Metanephros (tissue), 2 donors: ENCODE measurements at places on chromosomes 11 and 22. TPM values are rescaled to one million over a fixed set of nuclear protein-coding genes. Genes with fewer than 3 reads are reported as not detected.

The UPK3A gene
- 3.6 TPM for total RNA-seq

The THY1 gene
- total RNA-seq = 39.7 TPM

The CYB5R3 gene
- 79.5 TPM for total RNA-seq

The OR51A4 gene
- total RNA-seq = not detected

The SPDYC gene
- total RNA-seq = not detected

The CCDC157 gene
- total RNA-seq = 6.4 TPM

The SF3B2 gene
- 110 TPM for total RNA-seq

The MRGPRE gene
- not detected for total RNA-seq

The CD81 gene
- total RNA-seq = 550 TPM

The ACCS gene
- total RNA-seq = 49.2 TPM

The GPR83 gene
- total RNA-seq = 0.41 TPM

The APOA5 gene
- not detected for total RNA-seq

The BARX2 gene
- 0.12 TPM for total RNA-seq

The C22orf42 gene
- total RNA-seq = not detected

The C1QTNF4 gene
- total RNA-seq = 9.6 TPM

The TSGA10IP gene
- total RNA-seq = not detected

The ANO3 gene
- 2.0 TPM for total RNA-seq

The TRIM51 gene
- total RNA-seq = not detected

The APOA4 gene
- 0.35 TPM for total RNA-seq

The ADM2 gene
- 2.2 TPM for total RNA-seq

The SCGB1C1 gene
- not detected for total RNA-seq

The CD44 gene
- 27.7 TPM for total RNA-seq

The ELMOD1 gene
- total RNA-seq = 1.1 TPM

The FXYD2 gene
- 420 TPM for total RNA-seq

The DBX1 gene
- total RNA-seq = not detected

The PGA5 gene
- not detected for total RNA-seq

The IGSF22 gene
- total RNA-seq = 4.7 TPM

The IL10RA gene
- total RNA-seq = 12.3 TPM

The OAF gene
- 38.0 TPM for total RNA-seq

The TESMIN gene
- 10.3 TPM for total RNA-seq

The MPZL2 gene
- 16.9 TPM for total RNA-seq

The OR5P2 gene
- 0.18 TPM for total RNA-seq

The FOLR3 gene
- total RNA-seq = 2.3 TPM

The CNTF gene
- 0.99 TPM for total RNA-seq

The SCGB1A1 gene
- not detected for total RNA-seq

The DSCAML1 gene
- 6.0 TPM for total RNA-seq

The CNIH2 gene
- total RNA-seq = 1.6 TPM

The DLG2 gene
- total RNA-seq = 21.3 TPM

The SLC15A3 gene
- total RNA-seq = 21.6 TPM

The ANGPTL5 gene
- not detected for total RNA-seq

The MUC5AC gene
- total RNA-seq = 0.18 TPM

The C11orf86 gene
- total RNA-seq = not detected

The SAA4 gene
- not detected for total RNA-seq

The KREMEN1 gene
- total RNA-seq = 41.0 TPM

The ALDH3B1 gene
- total RNA-seq = 4.4 TPM

The ARL2 gene
- 91.7 TPM for total RNA-seq

The LDHAL6A gene
- total RNA-seq = 0.12 TPM

The ART1 gene
- 3.3 TPM for total RNA-seq

The SYT12 gene
- total RNA-seq = 0.18 TPM

The OR8G5 gene
- total RNA-seq = not detected
